GM12878 (cell line): ENCODE measurements at places on chromosomes 11 and 22.

- no peak for DNase-seq
These were observed 988.6 kb downstream of the BRD1 start for GRCh38 chr22:48838846-48839730.

- DNase-seq, result no peak
These were observed 100.9 kb upstream of the USP47 start for GRCh38 chr11:11740836-11741235.

GRCh38 chr11:63791495-63792167 lies 21.6 kb upstream of the SPINDOC start:
- DNase-seq, result no peak

DNA sequence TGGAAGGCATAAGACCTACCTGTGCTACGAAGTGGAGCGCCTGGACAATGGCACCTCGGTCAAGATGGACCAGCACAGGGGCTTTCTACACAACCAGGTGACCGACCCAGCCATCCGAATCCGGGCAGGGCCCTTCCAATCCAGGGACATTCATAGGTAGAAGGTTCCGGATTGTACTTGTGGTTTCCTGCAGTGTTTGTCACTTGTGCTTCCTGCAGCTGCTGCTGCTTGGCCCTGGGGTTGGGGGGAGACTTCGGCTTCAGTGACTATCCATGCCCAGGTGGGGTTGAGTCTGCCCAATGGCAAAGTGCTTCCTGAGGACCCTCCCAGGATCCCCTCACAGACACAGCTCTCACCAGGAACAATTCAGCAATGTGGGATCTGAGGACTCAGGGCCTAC lies 2.2 kb downstream of the APOBEC3A start:
- DNase-seq, result no peak

DNA sequence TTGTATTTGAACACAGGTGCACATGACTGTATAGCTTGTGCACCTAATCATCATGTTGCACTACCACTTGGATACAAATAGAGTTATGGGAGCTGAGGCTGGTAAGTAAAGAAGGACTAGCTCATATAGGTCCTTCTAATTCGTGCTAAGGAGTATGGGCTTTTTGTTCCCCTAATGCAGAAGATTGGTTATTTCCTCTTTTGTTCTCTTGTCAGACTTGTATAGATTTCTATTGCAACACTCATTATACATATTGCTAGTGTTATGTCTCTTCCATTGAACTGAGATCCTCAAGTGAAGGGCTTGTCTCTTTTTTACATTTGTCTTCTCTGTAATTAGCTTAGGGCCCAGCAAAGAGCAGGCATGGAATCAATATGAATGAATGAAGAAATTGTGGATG lies 54.1 kb upstream of the ARHGAP20 start:
- no peak for DNase-seq

- DNase-seq, result no peak
These were observed 56.8 kb upstream of the THY1 start for GRCh38 chr11:119479685-119480275.

DNA sequence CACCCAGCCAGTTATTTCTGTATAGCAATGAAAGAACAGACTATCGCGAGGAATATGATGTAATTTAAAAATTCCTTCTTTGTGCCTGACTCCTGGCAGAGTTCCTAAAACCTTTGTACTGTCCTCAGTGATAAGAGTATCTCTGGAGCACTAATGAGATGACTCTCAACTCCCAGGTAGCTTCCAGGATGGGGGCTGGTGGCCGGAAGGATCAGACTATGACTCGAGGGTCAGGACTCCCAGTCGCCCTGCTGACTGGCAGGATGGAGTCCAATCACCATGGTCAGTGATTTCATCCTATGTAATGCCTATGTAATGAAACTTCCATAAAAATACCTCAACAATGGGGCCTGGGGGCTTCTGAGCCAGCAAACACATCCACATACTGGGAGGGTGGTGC lies 135.1 kb downstream of the SHANK2 start:
- DNase-seq, result no peak

GRCh38 chr11:19739872-19740271 lies 27.2 kb downstream of the NAV2 start:
- DNase-seq, result no peak
